AG09319 (cell line): ENCODE measurements at places on chromosomes 7 and 10.

GRCh38 chr10:49300140-49300974 is 1.4 kb downstream of the C10orf71 start:
- no peak for DNase-seq

DNA sequence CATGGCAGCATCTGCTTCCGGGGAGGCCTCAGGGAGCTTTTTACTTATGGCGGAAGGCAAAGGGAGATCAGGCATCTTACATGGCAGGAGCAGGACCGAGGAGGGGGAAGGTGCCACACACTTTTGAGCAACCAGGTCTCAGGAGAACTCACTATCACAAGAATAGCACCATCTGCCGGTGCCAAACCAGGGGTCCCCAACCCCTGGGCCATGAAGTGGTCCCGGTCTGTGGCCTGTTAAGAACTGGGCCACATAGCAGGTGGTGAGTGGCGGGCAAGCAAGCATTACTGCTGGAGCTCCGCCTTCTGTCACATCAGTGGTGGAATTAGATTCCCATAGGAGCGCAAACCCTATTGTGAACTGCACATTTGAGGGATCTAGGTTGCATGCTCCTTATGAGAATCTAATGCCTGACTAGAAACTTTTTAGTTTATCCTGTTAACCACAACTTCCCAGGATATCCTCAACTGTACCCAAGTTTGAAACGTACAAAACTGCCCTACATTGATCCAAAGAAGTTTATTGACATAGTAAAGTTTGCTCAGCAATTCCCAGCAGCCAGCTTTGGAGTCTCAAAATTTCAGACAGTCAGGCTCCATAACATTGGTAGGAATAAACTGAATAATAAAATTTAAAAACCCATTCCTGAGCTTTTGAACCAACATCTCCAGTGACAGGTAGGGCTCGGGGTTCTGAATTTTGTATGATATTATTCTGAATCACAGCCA is 228.4 kb upstream of the TAC1 start:
- no peak for DNase-seq

DNA sequence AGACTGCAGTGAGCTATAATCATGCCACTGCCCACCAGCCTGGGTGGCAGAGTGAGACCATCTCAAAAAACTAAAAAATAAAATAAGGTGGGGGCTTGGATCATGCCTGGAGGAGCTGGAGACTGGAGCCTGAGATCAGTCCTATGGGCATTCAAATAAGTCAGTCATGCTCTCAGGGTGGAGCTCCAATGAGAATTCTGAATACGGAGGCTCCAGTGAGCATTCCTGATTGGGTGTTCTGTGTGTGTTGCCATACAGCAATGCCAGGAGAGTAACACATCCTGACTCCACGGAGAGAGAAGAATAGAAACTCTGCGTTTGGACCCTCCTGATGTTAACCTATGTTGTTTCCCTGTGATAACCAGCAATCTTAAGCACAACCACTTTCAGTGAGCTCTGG is 16.0 kb downstream of the UBE2D4 start:
- DNase-seq: no peak

- DNase-seq: no peak
Measured at GRCh38 chr7:149248777-149249176, 9.3 kb downstream of the ZNF212 start.

- no peak for DNase-seq
Measured at GRCh38 chr10:13100349-13101294, 659 bp downstream of the OPTN start.

DNA sequence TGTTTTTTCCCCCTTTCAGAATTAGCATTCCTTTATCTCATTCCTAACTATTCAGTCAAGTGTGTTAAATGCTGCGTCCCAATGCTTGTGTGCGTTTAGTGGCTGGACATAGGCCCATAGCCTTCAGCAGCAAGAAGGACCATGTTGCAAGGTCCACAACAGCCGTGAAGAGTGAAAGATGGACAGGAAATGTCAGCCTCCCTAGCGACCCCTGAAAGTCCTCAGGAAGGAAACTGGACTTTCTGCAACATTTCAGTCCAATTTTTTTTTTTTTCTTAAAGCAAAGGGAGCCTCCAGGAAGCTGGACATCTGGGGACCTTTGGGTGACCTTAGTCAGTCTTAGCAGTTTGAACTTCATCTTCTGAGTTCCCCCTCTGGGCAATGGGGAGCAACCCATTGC is 550.7 kb upstream of the MGMT start:
- no peak for DNase-seq

DNA sequence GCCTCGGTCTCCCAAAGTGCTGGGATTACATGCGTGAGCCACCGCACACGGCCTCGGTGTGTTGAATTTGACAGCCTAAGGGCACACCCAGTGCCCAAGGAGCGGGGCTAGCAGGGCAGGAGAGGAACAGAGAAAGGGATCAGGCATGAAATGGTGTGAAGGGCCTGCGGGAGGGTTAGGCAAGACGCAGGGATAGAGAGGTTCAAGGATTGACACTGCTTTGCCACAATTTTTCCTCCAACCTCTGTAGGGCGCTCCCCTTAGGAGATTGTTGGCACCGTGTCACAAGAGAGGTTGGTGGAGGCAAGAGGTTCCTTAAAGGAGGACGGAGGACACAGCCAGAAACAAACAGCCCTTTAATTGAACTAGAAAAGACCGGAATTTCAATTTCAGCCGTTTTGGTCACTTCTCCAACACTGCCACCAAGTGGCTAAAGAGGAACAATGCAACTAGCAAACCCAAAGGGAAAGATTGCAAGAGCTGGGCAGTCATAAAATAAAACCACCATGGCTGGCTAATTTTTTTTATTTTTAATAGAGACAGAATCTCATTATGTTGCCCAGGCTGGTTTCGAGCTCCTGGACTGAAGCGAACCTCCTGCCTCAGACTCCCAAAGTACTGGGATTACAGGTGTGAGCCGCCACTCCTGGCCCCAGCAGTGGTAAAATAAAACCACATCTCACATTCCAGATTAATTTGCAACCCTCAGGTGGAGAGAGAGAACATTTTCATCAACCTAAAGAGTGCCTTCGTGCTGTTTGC is 6.9 kb upstream of the CREB3L2 start:
- no peak for DNase-seq

GRCh38 chr7:108308903-108309302 is 147.3 kb downstream of the NRCAM start:
- no peak for DNase-seq
